ENCODE measurements at places on chromosomes 5 and 9. TPM values are rescaled to one million over a fixed set of nuclear protein-coding genes. Genes with fewer than 3 reads are reported as not detected.

PAPPA gene
- total RNA-seq, result 3.9 TPM

GRCh38 chr9:136554870-136555269 lies 9.0 kb upstream of the NOTCH1 start:
- H3K4me3 ChIP-seq, result no peak overlapping the region

GRCh38 chr9:96222132-96222531 lies 79.8 kb downstream of the HSD17B3 start:
- no peaks in the 10 kb centered on the region for H3K27me3 ChIP-seq
- no peak overlapping the region for H3K4me3 ChIP-seq
- no peaks in the 10 kb centered on the region for H3K4me1 ChIP-seq

DNA sequence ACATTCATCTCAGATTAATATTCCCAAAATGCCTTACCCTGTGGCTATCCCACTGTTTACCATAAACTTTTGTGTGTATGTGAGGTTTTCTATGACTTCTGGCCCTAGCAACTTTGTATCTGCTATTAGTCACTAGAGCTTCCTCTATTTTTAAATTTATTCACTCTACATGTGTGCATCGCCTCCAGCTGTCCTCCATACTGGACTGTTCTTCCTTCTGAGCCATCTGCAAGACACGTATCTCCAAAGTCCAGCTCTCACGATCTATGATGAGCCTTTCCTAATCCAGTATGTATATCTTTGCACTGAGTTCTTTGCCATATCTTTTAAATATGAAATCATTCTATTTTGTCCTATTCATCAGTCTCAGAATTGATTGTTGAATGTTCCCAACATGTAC lies 1.7 kb upstream of the GNG10 start:
- H3K36me3 ChIP-seq, result 0 out of 2 replicates have a peak, but pooled peaks cover 6% of the 10 kb centered on the region
- H3K27me3 ChIP-seq, result no peaks in the 10 kb centered on the region
- H3K27ac ChIP-seq, result no peak overlapping the region

GRCh38 chr9:136964171-136964689 lies 12.2 kb downstream of the LCN12 start:
- no peak overlapping the region for H3K27ac ChIP-seq
- peaks cover 10% of the 10 kb centered on the region for H3K4me1 ChIP-seq
- H3K4me3 ChIP-seq, result no peak overlapping the region
- H3K36me3 ChIP-seq, result no peaks in the 10 kb centered on the region
- no peaks in the 10 kb centered on the region for H3K27me3 ChIP-seq

GRCh38 chr5:111232311-111233051 lies 8.3 kb downstream of the CAMK4 start:
- no peaks in the 10 kb centered on the region for H3K36me3 ChIP-seq
- H3K4me1 ChIP-seq, result no peaks in the 10 kb centered on the region
- H3K4me3 ChIP-seq, result no peak overlapping the region
- H3K27ac ChIP-seq, result no peak overlapping the region
- DNase-seq, result no peak

Data from PC-9 (cell line).